ENCODE measurements at places on chromosomes 1 and 21.

- DNase-seq = no peak
These were observed 223.2 kb downstream of the TNR start for GRCh38 chr1:175520186-175520585.

DNA sequence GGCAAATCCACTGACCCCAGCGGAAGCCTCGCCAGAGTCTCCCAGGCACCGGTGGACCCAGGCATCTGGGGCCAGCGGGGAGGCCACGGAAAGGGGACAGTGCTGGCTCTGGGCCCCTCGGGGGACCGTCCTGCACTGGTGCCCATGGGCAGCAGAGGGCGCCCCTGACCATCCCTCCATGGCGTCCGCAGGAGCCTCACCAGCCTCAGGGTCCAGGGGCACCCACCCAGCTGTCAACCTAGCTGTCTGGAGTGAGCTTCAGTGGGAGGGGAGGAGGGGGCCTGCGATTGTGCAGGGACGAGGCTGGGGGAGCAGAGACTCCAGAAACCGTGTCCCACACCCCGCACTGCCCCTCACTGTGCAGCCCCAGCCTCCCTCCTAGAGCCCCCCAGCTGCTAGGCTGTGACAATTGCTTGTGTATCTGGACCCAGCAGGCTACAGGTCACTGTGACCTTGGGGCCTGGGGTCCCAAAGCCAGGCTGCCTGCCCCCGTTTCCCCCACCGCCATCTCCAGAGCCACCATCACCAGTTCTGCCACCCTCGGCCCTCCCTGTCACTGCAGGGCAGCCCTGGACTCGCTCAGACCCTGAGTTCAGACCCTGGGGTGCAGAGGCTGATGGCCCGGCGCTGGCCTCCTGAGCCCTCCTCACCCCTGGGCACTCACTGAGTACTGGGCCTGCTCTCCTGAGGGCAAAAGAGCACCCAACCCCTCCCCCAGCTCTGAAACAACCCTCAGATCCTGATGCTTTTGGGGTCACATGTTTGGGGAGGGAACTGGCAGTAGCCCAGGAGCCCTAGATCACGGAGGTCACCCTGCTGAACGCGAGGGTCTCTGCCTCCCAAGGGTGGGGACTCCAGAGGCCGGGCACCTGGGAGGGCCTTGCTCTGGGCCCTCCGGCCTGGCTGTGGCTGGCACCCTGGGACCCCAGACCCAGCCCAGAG lies 10.6 kb upstream of the COL6A1 start:
- DNase-seq = peak; percentile 15

DNA sequence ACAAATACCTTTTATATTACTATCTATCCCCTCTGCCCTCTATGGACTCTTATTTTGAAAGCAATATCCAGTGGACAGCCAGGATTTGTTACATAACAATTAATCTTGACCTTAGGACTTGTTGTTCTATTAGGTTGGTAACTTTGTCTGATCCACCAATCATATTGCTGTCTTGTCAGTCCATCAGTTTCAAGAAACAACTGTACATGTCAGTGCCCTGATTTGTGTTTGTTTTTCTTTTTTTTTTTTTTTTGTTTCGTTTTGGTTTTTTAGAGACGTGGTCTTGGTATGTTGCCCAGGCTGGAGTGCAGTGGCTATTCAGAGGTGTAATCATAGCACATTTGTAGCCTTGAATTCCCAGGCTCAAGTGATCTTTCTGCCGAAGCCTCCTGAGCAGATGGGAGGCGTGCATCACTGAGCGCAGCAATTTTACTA lies 1.5 kb upstream of the SCP2 start:
- peak; percentile 5 for DNase-seq

- no peak for DNase-seq
These were observed 78.0 kb upstream of the TNFSF18 start for GRCh38 chr1:173128742-173129141.

- DNase-seq = no peak
These were observed 24.7 kb downstream of the CLIC4 start for GRCh38 chr1:24769656-24770651.

DNA sequence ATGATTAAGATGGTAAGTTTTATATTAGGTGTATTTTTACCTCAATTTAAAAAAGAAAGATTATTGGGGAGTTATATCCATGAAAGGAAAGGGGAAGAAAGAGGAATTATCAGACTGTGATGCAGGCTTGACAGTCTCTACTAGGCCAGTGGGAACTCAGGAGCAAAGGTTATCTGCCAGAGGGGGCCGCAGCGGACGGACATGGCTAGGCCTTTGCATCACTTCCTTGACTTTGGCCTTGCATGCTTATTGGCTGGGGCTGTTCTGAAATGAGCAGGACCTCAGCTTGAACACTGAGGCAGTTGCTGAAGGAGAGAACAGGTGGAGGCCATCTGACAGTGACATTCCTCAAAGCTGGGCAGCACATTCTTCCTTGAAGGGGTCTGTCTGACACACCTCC lies 150.9 kb downstream of the CYYR1 start:
- no peak for DNase-seq

DNA sequence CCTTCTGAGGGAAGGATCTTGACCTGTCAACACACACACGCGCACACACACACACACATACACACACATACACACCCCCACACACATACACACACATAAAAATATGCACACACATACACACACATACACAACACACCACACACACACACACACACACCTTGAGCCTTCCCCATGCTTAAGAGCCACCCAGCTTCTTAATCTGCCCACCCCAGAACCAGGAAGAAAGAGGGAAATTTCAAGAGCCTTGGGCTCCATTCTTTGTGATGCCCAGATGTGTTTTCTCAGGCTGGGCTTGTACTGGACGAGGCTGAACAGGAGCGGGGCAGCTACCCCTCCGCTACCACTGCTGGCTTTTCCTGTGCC lies 643.5 kb downstream of the KIF26B start:
- DNase-seq = no peak

DNA sequence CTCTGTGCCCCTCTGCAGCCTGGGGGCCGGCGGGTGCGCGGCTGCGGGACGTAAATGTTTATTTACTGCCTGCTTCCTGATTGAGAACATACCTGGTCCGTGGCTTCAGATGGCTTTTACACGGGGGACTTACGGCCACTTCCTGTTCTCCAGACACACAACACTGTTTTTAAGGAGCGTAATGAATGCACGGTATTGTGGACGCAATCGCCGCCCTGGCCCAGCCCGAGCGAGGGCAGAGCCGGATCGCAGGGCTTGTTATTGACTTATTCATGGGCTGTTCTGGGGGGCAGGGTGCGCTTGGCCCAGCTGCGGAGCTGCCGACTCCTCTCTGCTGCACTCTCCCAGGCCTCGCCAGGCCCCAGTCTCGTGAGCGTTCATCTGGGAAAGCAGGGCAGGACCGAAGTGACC lies 52.8 kb upstream of the ACTRT2 start:
- no peak for DNase-seq

- DNase-seq = no peak
These were observed 22.1 kb upstream of the NFASC start for GRCh38 chr1:204848579-204848978.
